Uterus (tissue), 4 donors: ENCODE measurements at places on chromosomes 4 and X. TPM values are rescaled to one million over a fixed set of nuclear protein-coding genes. Genes with fewer than 3 reads are reported as not detected.

The NLRP2B gene
- not detected for total RNA-seq

The ZFP42 gene
- total RNA-seq = not detected

The GAGE12F gene
- not detected for total RNA-seq

The LARP7 gene
- total RNA-seq = 44.1 TPM

DNA sequence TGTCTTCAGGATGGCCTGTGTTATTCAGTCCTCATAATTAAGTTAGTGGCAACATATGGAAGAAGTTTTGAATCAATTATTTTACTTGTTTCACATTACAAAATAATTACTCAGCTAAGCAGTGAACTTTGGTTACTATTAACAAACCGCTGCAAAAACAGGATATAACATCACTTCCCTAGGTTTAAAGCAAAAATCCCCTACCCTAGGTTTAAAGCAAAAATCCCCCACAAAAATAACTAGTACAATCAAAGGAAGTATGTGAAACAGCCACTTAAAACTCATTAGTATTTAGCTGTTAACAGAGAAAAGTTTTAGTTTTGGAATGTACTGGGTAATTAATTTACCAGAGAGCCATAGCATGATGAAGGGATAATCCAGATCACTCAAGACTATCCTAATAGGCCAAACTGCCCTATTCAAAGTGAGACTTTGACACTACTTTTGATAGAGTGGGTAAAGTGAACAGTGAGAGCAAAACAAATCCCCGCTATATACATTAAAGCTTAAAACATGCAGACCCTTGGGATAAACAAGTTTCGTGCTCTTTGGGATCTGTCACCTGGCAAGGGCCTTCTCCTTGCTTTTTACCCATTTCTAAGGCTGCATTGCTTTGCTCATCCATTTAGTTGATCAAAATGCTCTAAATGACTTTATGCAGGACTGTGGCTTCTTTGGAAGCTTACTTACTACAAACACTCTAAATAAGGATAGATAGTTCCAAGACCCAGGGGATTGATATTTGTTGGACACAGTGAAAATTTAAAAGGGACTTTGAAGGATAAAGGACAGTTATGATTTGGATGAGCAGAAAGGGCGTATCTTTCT, 36.4 kb upstream of the GPR174 start:
- no peak overlapping the region for H3K27ac ChIP-seq
- no peaks in the 10 kb centered on the region for H3K4me1 ChIP-seq
- no peak for DNase-seq
- no peak overlapping the region for H3K4me3 ChIP-seq

DNA sequence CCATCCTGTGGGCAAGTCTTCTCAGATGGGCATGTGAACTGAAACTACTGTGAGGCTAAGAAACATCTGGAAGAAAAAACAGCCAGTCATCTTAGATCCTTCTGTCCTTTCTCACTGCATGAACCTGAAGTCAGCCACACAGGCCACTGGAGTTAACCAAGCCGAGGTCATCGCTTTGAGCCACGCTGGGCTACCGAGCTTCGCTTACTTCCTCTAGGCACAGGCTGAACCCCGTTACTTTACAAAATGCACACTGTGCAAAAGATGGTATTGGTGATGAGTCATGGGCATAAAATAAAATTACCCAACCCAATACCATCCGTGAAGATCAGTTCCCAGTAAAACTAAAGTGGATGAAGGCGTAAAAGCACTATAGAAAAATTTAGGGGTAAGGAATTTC, 86.2 kb downstream of the MTMR1 start:
- no peak overlapping the region for H3K4me3 ChIP-seq
- H3K27ac ChIP-seq = no peak overlapping the region
- no peaks in the 10 kb centered on the region for H3K4me1 ChIP-seq
- DNase-seq = no peak

- no peaks in the 10 kb centered on the region for H3K4me1 ChIP-seq
- H3K27me3 ChIP-seq = no peaks in the 10 kb centered on the region
- no peak for DNase-seq
Measured at GRCh38 chr4:85829276-85830051, 354.5 kb downstream of the ARHGAP24 start.

DNA sequence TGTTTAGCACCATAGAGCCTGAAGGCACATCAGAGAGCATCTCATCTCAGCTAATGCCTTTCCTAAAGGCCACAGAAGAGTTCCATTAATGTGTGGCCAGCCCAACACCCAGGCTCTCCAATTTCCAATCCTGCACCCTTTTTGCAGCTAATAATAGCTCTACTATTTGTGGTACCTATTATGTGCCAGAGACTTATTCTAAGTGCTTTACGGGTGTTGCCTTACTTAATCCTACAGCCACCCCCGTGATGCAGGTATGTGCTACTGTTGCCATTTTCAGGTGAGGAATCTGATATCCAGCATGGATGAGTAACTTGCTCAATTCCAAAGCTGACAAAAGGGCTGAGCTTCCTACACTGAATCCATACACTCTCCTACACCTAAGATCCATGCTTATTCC, 217.6 kb upstream of the GALNT7 start:
- H3K36me3 ChIP-seq = no peaks in the 10 kb centered on the region
- no peak overlapping the region for H3K27ac ChIP-seq
- no peak for DNase-seq
- peaks cover 4% of the 10 kb centered on the region for H3K4me1 ChIP-seq
- no peaks in the 10 kb centered on the region for H3K27me3 ChIP-seq
- no peak overlapping the region for H3K4me3 ChIP-seq

- no peaks in the 10 kb centered on the region for H3K4me1 ChIP-seq
- no peak for DNase-seq
- no peak overlapping the region for H3K4me3 ChIP-seq
Measured at GRCh38 chr4:142447009-142447408, 399.1 kb downstream of the INPP4B start.

GRCh38 chrX:20515841-20516461, 249.2 kb upstream of the RPS6KA3 start:
- no peak overlapping the region for H3K27ac ChIP-seq
- DNase-seq = no peak
- no peaks in the 10 kb centered on the region for H3K27me3 ChIP-seq
- H3K4me1 ChIP-seq = no peaks in the 10 kb centered on the region

DNA sequence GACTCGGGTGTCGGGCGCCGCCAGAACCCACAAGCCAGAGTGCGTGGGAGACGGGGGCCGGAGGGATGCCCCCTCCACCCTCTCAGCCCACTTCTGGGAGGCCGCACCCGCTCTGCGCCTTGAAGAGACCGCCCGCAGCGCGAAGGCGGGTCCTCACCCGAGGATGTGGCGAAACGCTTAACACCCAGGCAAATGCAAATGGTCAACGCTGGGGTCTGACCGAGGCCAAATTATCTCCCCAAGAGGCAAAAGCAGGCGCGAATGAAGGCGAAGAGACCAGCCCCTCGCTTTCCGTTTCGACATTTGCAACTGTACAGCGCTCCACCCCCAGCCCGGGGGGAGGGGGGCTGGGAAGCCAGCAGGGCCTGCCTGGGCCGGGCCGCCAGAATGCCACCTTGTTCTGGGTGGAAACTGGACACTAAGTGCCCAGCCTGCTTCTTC, 137.7 kb upstream of the ZIC3 start:
- H3K36me3 ChIP-seq = no peaks in the 10 kb centered on the region
- no peak for DNase-seq
- H3K27ac ChIP-seq = no peak overlapping the region
- peak overlapping the region; percentile 24 for H3K4me3 ChIP-seq
- H3K4me1 ChIP-seq = no peaks in the 10 kb centered on the region

GRCh38 chr4:25890571-25891485, 23.2 kb upstream of the SMIM20 start:
- no peak overlapping the region for H3K4me3 ChIP-seq
- no peak overlapping the region for H3K27ac ChIP-seq
- no peaks in the 10 kb centered on the region for H3K27me3 ChIP-seq
- no peak for DNase-seq

GRCh38 chr4:151558496-151559113, 149.6 kb downstream of the FHIP1A start:
- no peaks in the 10 kb centered on the region for H3K36me3 ChIP-seq
- H3K27me3 ChIP-seq = no peaks in the 10 kb centered on the region
- H3K27ac ChIP-seq = no peak overlapping the region
- H3K4me3 ChIP-seq = no peak overlapping the region
- no peak for DNase-seq
